ENCODE measurements at places on chromosomes 4 and X. TPM values are rescaled to one million over a fixed set of nuclear protein-coding genes. Genes with fewer than 3 reads are reported as not detected.

Gene PACRGL
- 41.1 TPM for polyA plus RNA-seq

DNA sequence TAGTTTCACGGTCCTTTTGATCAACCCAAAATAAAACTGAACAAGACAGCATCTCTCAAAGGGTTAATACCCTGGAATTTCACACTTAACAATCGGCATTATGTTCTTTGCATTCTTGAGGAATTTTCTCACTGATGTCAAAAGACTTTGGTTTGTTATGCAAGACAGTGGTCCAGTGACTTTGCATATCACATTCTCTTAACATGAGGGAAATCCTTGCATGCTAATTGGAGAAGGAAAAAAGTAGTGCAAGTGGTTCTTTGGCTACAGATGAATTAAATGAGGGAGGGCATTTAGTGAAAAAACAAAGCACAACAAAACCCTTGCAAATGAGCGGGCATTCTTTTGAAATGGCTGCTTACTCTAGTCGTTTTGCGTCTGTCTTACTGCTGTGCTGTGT lies 105.1 kb upstream of the LIMCH1 start:
- no peak for DNase-seq

Gene DNAAF6
- polyA plus RNA-seq, result 1.4 TPM

DNA sequence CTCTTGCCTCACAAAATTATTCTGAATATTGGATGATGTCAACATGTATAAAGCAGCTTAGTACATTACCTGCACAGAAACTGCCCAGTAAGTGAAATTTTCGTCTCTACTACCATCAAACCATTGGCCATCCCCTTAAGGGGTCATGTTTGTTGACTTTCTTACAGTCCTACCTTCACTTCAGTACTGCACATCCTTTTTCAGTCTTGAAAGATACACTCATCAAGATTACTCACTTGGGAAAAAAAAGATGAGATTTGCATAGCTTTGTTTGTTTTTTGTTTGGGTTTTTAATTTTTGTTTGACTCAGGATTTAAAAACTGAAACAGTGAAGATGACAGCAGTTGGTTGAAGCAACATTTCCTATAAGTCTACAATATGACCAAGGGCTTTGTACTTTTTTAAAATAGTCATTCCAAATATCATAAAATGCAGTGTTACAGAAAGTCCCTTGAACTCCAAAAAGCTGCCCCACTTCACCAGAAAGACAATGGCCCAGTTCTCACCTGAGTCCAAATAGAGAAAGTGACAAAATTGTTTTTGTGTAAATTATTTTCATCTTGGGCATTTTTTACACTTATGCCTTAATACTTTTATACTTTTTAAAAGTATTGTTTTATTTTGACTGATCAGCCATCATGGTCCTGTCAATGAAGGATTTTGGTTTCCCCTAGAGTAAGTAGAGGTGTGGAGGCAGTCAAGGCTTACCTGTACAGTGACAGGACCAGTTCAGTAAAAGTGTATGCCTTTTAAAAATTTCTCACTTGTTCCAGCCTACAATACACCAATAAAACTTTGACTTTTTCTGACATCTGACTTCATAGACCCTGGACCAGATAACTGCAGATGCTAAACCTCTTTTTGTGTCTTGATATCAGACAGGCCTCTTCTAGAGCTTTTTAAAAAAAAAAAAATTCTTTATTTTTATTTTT lies 59.7 kb upstream of the EDA2R start:
- no peak for DNase-seq

GRCh38 chr4:2261110-2261852 lies 628 bp downstream of the MXD4 start:
- DNase-seq, result no peak

- no peak for DNase-seq
Observed at GRCh38 chrX:20499763-20500162, 233.1 kb upstream of the RPS6KA3 start.

- DNase-seq, result no peak
Observed at GRCh38 chr4:36006226-36006625, 238.1 kb downstream of the ARAP2 start.

DNA sequence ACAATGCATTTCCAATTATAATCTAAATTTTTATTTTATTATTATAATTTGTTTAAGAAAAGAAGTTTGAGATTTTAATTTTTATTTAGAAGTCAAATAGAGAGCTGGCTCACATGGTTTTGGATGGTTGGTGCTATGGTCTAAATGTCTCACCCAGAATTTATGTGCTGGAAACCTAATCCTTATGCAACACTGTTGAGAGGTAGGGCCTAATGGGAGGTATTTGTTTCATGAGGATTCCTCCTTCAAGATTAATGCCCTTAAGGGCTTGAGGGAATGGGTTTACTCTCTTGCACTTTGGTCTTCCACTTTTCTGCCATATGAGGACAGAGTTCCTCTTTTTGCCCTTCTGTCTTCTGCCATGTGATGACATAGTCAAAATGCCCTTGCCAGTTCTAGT lies 960.5 kb upstream of the IGFBP7 start:
- no peak for DNase-seq

GRCh38 chr4:4260185-4260751 lies 12.2 kb upstream of the TMEM128 start:
- DNase-seq, result no peak

DNA sequence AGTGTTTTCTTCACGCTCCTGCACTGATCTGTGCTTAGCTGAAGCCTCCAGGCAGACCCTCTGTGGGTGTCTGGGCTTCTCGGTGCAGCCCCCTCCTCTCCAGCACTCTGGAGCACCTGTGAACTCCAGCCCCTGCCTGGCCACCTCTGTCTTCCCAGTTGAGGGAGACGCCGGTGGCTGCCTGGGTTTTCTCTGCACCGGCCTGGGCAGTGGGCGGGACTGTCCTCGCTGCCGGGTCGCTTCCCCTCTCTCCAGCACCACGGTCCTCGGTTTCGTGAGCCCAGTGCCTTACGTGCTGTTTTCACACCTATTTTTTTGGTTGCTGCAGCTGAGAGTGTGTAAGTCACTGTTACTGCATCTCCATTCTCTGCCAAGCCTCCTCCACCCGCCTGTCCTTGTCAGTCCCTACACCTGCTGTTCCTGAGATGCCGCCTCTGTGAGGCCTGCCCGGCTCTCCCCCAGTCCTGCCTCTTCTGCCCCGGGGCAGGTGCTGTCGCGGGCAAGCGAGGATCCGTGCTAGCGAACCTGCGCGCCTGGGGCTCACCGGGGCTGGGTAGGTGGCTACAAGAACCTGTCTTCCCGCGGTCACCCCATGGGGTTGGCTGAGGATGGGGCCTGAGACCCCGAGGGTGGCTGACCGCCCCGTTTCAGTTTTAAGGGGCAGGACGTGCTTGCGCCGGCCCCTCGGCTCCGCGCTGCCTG lies 2.4 kb upstream of the FGFRL1 start:
- no peak for DNase-seq

DNA sequence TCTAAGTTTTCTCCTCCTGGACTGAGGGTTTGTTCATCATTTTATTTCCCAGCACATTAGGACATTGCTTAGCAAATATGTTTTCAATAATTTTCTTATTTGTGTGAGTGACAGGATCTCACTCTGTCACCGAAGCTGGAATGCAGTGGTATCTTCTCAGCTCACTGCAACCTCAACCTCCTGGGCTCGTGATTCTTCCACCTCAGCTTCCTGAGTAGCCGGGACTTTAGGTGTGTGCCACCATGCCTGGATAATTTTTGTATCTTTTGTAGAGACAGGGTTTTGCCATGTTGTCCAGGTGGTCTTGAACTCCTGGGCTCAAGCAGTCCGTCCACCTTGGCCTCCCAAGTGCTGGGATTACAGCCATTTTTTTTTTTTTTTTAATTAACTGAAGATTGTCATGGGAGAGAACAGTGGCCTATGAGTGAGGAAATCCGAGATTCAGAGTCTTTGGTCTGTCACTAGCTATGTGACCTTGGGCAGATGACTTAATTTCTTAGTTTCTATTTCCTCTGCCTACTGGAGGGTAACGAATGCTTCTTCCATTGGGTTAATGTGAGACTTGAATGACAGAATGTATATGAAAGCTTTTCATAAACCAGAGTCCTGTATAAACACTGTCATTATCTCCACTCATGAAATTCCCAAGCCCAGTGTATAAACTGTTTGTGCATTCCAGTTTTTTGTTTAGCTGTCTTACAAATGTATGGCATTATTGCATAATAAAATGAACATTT lies 23.9 kb downstream of the MOB1B start:
- DNase-seq, result no peak

GRCh38 chrX:138748480-138748879 lies 37.0 kb upstream of the FGF13 start:
- DNase-seq, result no peak

DNA sequence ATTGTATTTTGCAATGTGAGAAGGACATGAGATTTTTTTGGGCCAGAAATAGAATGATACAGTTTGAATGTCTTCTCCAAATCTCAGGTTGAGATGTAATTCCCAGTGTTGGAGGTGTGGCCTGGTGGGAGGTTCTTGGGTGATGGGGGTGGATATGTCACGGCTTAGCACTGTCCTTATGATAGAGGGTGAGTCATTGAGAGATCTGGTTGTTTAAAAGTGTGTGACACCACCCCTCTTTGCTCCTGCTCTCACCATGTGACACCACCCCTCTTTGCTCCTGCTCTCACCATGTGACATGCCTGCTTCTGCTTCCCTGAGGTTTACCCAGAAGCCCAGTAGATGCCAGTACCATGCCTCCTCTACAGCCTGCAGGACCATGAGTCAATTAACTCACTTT lies 1226.9 kb downstream of the PCDH7 start:
- DNase-seq, result no peak

GRCh38 chr4:5735463-5735862 lies 24.5 kb downstream of the EVC start:
- DNase-seq, result no peak

Gene ZDHHC15
- polyA plus RNA-seq, result 4.0 TPM

Gene TET2
- 45.1 TPM for polyA plus RNA-seq

- DNase-seq, result no peak
Observed at GRCh38 chr4:147853706-147854105, 121.8 kb downstream of the ARHGAP10 start.

Gene MAGT1
- 72.7 TPM for polyA plus RNA-seq

Gene ATP1B4
- not detected for polyA plus RNA-seq

Gene PAGE1
- polyA plus RNA-seq, result not detected

DNA sequence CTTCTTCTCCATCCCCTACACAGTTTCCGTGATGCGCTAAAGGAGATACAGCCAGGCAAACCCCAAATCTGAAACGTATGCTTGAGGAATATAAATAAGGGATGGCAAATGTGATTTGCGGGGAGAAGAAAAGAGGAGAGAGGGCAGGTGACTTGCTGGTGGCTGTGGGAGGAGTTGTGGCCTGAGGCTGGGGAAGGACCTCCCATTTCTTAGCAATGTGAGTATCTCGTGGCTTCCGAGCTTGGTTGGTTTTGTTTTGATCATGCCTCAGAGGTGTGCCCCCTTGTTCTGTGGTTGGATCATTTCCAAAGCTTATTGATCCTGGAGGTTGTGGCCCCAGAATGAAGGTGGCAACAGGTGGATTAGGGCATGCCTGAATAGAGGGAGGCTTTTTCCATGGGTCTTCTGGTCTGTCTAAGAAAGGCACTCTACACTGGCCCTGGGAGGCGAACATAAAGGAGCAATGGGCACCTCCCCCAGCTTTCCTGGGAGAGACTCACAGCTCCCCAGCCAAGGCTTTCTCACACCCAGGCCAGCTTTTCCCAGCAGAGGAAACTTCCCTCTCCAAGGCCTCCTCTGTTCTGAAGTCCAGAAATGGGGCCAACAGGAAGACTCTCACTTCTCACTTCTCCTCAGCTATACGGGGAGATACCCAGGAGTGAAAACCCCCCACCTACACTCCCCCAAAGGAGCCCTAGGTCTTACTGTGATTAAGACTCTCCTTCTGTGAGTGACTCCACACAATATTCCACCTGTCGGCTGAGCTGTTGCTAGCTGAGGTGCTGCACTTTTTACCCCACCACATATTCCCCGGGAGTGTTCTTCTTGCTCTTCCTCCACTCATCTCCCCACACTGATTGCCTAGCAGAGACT lies 40.0 kb downstream of the C4orf51 start:
- DNase-seq, result no peak

DNA sequence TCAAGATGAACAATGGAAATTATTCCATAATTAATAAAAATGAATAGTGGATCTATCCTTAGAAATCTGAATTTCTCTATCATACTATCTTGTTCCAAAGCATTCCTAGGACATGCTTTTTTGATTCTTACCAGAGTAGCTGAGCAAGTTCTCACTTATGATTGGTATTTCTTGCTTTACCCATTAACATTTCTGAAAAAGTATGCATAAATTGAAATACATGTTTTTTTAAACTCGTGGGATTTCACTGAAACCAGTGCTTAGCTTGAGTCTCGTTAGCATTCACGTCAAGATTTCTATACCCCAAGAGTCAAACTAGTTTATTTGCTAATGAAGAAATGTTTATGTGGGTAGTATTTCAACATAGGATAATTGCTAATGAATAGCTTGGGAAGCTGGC lies 89.0 kb downstream of the ELOVL6 start:
- no peak for DNase-seq

Gene STOX2
- polyA plus RNA-seq, result 17.4 TPM
